Right lobe of liver (tissue), 6 donors: ENCODE measurements at places on chromosomes 4 and X. TPM values are rescaled to one million over a fixed set of nuclear protein-coding genes. Genes with fewer than 3 reads are reported as not detected.

DNA sequence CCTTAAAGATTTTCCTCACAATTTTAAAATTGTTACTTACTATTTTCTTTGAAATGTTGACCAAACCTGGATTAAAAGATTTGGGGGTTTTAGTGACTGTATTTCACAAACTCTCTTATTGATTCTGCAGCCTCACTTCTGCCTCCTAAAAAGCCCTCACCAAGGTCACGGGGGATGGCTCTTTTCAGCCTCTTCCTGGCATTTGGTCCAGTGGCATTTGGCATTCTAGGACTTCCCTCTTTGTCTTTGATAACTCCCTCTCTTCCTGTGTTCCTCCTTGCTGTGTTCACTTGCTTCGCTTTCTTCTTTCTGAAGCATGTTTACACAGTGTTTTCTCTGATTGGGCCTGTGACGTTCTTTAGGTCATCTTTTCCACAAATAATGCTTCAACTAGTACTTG, 21.5 kb downstream of the PKD2 start:
- no peaks in the 10 kb centered on the region for H3K27me3 ChIP-seq
- no peak for DNase-seq
- H3K36me3 ChIP-seq = no peaks in the 10 kb centered on the region
- H3K27ac ChIP-seq = no peak overlapping the region
- H3K4me3 ChIP-seq = no peak overlapping the region

GRCh38 chr4:180189666-180190065, 2053.5 kb upstream of the TENM3 start:
- no peak overlapping the region for H3K27ac ChIP-seq
- no peaks in the 10 kb centered on the region for H3K27me3 ChIP-seq
- H3K4me3 ChIP-seq = no peak overlapping the region

GRCh38 chr4:2388429-2389182, 29.8 kb downstream of the ZFYVE28 start:
- H3K4me1 ChIP-seq = peaks cover 12% of the 10 kb centered on the region
- no peak for DNase-seq
- no peak overlapping the region for H3K4me3 ChIP-seq
- no peaks in the 10 kb centered on the region for H3K36me3 ChIP-seq
- H3K27ac ChIP-seq = no peak overlapping the region
- H3K27me3 ChIP-seq = no peaks in the 10 kb centered on the region

GRCh38 chr4:88803600-88804096, 106.0 kb upstream of the NAP1L5 start:
- no peaks in the 10 kb centered on the region for H3K4me1 ChIP-seq
- no peaks in the 10 kb centered on the region for H3K27me3 ChIP-seq
- no peak for DNase-seq

- no peak overlapping the region for H3K27ac ChIP-seq
- H3K36me3 ChIP-seq = no peaks in the 10 kb centered on the region
- no peaks in the 10 kb centered on the region for H3K4me1 ChIP-seq
- H3K27me3 ChIP-seq = no peaks in the 10 kb centered on the region
Measured at GRCh38 chr4:108013955-108014354, 24.3 kb downstream of the HADH start.

- H3K4me3 ChIP-seq = no peak overlapping the region
- H3K4me1 ChIP-seq = no peaks in the 10 kb centered on the region
- H3K27ac ChIP-seq = no peak overlapping the region
- H3K27me3 ChIP-seq = no peaks in the 10 kb centered on the region
Measured at GRCh38 chrX:78123190-78123589, 16.3 kb downstream of the TAF9B start.

DNA sequence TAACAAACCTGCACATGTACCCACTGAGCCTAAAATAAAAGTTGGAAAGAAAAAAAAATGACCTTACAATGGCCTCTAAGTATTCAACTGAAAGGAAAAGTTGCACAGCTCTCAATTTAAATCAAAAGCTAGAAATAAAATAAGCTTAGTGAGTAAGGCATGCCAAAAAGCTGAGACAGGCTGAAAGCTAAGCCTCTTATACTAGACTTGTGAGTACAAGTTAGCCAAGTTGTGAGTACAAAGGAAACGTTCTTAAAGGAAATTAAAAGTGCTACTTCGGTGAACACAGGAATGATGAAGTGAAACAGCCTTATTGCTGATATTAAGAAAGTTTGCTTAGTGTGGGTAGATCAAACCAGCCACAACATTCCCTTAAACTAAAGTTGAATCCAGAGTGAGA, 707.9 kb upstream of the PITX2 start:
- no peaks in the 10 kb centered on the region for H3K4me1 ChIP-seq
- H3K36me3 ChIP-seq = no peaks in the 10 kb centered on the region
- no peaks in the 10 kb centered on the region for H3K27me3 ChIP-seq
- no peak overlapping the region for H3K27ac ChIP-seq
- no peak for DNase-seq

- no peaks in the 10 kb centered on the region for H3K27me3 ChIP-seq
- H3K27ac ChIP-seq = no peak overlapping the region
- no peaks in the 10 kb centered on the region for H3K36me3 ChIP-seq
- DNase-seq = no peak
Measured at GRCh38 chr4:152009983-152010709, 249.3 kb upstream of the GATB start.

- no peak for DNase-seq
- no peaks in the 10 kb centered on the region for H3K27me3 ChIP-seq
- H3K36me3 ChIP-seq = no peaks in the 10 kb centered on the region
- H3K4me3 ChIP-seq = no peak overlapping the region
- no peaks in the 10 kb centered on the region for H3K4me1 ChIP-seq
Measured at GRCh38 chr4:123444290-123444731, 47.7 kb downstream of the SPRY1 start.

GRCh38 chrX:107684956-107685385, 56.7 kb downstream of the PRPS1 start:
- no peaks in the 10 kb centered on the region for H3K4me1 ChIP-seq
- DNase-seq = peak; percentile 60
- H3K27me3 ChIP-seq = no peaks in the 10 kb centered on the region

DNA sequence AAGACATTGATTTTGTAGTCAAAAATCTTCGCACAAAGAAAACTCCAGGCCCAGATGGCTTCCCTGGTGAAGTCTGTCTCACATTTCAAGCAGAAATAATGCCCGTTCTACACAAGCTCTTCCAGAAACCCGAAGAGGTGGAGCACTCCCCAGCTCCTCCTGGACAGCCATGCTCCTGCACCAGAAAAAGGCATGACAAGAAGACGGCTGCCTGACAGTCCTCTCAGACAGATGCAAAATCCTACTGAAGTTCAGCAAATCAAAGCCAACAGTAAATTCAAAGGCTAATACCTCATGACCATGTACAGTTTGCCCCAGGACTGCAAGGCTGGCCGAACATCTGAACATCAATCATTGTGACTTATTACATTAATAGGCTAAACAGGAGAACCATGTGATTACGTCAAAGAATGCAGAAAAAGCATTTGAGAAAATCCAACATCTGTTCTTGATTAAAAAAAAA, 30.8 kb upstream of the MXD4 start:
- no peak overlapping the region for H3K27ac ChIP-seq
- H3K4me3 ChIP-seq = no peak overlapping the region
- H3K27me3 ChIP-seq = no peaks in the 10 kb centered on the region

DNA sequence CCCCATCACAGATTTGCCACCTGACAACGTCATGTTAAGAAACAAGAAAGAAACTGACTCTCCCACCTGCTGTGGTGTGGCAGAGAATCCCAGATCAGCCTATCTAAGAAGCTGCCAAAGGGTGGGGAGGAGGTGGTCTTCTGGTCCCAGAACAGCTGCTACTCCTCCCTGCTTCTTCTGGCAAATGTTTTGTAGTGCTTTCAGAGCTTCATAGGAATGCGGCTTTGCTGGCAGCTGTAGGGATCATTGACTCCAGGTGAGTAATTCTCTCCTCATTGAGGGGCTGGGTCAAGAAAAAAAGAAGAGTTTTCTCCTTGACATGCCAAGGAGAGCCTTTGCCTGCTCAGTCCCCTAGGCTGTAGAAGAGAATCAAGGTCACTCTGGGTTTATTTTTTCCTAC, 23.3 kb downstream of the NRK start:
- no peak for DNase-seq
- no peak overlapping the region for H3K4me3 ChIP-seq
- H3K27ac ChIP-seq = no peak overlapping the region

- no peaks in the 10 kb centered on the region for H3K4me1 ChIP-seq
- no peak overlapping the region for H3K4me3 ChIP-seq
- no peaks in the 10 kb centered on the region for H3K27me3 ChIP-seq
- DNase-seq = no peak
- H3K27ac ChIP-seq = no peak overlapping the region
- H3K36me3 ChIP-seq = no peaks in the 10 kb centered on the region
Measured at GRCh38 chr4:85474356-85474755, 594 bp upstream of the ARHGAP24 start.

DNA sequence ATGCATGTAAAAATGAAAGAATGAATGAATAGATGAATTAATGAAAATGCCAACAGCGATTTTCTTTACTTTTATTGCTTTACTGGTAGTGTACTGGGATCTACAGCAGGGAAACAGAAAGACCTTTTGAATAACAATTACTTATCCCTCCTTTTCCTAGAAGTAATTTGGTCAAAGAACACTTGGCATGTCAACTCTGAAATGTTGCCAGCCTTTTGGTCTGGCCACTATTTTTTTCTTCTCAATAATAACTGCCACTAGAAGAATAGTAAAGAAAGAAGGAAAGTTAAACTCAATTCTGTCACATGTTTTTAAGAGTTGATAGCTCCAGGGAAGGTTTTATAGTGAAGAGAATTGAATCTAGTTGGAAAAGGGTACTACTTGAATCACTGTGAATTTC, 52.9 kb downstream of the EPHA5 start:
- H3K4me3 ChIP-seq = no peak overlapping the region
- no peaks in the 10 kb centered on the region for H3K36me3 ChIP-seq
- no peaks in the 10 kb centered on the region for H3K4me1 ChIP-seq
- no peak overlapping the region for H3K27ac ChIP-seq
- DNase-seq = no peak

DNA sequence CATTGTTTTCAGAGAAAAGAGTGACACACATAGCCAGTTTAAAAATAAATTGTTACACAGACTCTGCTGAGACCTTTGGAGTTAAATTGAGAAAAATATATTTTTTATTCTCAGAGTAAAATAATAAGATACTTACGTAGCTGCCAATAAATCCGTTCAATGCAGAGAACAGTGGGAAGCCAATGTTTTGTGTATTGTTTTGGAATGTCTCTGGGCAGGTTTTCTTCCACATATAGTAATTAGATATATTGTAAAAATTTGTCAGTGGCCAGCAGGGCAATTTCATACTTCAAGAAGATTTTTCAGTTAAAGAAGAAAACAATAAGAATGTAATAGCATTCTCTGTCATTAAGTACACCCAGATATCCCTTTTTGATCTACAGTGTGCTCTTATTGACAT, 999.5 kb upstream of the INTU start:
- H3K27me3 ChIP-seq = no peaks in the 10 kb centered on the region
- DNase-seq = no peak
- no peaks in the 10 kb centered on the region for H3K36me3 ChIP-seq
- no peak overlapping the region for H3K27ac ChIP-seq
- H3K4me3 ChIP-seq = no peak overlapping the region

DNA sequence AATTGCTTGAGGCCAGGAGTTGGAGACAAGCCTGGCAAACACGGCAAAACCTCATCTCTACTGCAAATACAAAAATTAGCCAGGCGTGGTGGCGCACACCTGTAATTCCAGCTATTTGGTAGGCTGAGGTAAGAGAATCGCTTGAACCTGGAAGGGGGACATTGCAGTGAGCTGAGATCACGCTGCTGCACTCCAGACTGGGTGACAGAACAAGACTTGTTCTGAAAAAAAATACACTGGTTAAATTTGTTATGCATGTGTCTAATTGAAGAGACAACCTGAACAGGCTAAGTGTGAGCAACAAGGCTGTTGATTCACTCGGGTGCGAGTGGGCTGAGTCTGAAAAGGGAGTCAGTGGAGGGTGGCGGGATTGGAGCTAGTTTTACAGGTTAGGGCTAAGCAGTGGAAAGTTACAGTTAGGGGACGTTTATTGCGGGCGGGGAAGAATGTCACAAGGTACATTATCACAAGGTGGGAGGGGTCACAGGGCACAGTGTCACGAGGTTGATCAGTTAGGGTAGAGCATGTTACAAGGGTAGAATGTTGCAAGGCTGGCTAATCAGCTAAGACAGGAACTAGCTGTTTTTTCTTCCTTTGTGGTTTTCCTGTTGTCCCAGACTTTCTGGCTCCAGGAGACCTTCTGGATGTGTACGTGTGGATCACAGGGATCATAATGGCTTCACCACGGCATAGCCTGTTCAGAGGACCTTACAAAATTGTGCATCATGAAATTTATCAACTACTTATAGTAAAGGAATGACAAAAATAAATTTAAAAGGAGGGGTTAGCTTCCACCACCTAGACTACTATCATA, 115.8 kb downstream of the NAA11 start:
- peak; percentile 21 for DNase-seq
- no peaks in the 10 kb centered on the region for H3K27me3 ChIP-seq
- no peak overlapping the region for H3K27ac ChIP-seq
- H3K4me1 ChIP-seq = no peaks in the 10 kb centered on the region

- no peak overlapping the region for H3K4me3 ChIP-seq
- no peaks in the 10 kb centered on the region for H3K27me3 ChIP-seq
- no peak for DNase-seq
Measured at GRCh38 chr4:144489831-144490230, 156.1 kb upstream of the HHIP start.

- no peaks in the 10 kb centered on the region for H3K4me1 ChIP-seq
- no peak overlapping the region for H3K27ac ChIP-seq
- no peaks in the 10 kb centered on the region for H3K27me3 ChIP-seq
- no peak overlapping the region for H3K4me3 ChIP-seq
Measured at GRCh38 chrX:20388594-20388993, 121.9 kb upstream of the RPS6KA3 start.

- no peaks in the 10 kb centered on the region for H3K27me3 ChIP-seq
- no peak overlapping the region for H3K4me3 ChIP-seq
- H3K36me3 ChIP-seq = no peaks in the 10 kb centered on the region
- DNase-seq = no peak
- H3K4me1 ChIP-seq = no peaks in the 10 kb centered on the region
Measured at GRCh38 chr4:57068237-57068981, 41.8 kb downstream of the IGFBP7 start.

GRCh38 chr4:183448436-183448835, 4.0 kb downstream of the CDKN2AIP start:
- H3K27me3 ChIP-seq = no peaks in the 10 kb centered on the region
- peaks cover 42% of the 10 kb centered on the region for H3K36me3 ChIP-seq
- H3K27ac ChIP-seq = no peak overlapping the region
- no peak for DNase-seq
- H3K4me3 ChIP-seq = no peak overlapping the region
- no peaks in the 10 kb centered on the region for H3K4me1 ChIP-seq

DNA sequence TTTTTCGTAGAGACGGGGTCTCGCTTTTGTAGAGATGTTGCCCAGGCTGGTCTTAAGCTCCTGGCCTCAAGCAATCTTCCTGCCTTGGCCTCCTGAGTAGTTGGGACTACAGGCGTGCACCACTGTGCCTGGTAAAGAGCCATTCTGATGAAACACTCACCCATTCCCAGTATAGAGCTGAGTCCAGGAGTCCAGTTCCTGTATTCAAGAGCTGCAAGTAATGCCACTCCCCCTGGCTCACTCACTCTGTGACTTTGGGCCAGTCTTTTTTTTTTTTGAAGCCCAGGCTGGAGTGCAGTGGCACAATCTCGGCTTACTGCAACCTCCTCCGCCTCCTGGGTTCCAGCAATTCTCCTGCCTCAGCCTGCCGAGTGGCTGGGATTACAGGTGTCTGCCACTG, 3.5 kb downstream of the CCDC22 start:
- no peak overlapping the region for H3K4me3 ChIP-seq
- DNase-seq = peak; percentile 54
- H3K4me1 ChIP-seq = no peaks in the 10 kb centered on the region
- H3K36me3 ChIP-seq = no peaks in the 10 kb centered on the region

Gene GK2
- not detected for total RNA-seq

Gene COMMD8
- 7.4 TPM for total RNA-seq

Gene DMP1
- total RNA-seq = not detected

Gene LGI2
- total RNA-seq = not detected

Gene MAGEB10
- not detected for total RNA-seq

Gene ERCC6L
- 0.62 TPM for total RNA-seq

Gene MTMR8
- total RNA-seq = 1.6 TPM

Gene CHRDL1
- 0.25 TPM for total RNA-seq

Gene IQCM
- not detected for total RNA-seq

Gene SERTM2
- 0.31 TPM for total RNA-seq
